Stimulated activated CD4-positive, alpha-beta T cell treated with anti-CD3 and anti-CD28 coated beads, Interleukin-1b, Interleukin-23, amount 100 ng/mL, for 48 hours (primary cell): ENCODE measurements at places on chromosomes 5 and 9.

GRCh38 chr9:113646946-113647914 is 183.7 kb downstream of the RGS3 start:
- no peak for DNase-seq

DNA sequence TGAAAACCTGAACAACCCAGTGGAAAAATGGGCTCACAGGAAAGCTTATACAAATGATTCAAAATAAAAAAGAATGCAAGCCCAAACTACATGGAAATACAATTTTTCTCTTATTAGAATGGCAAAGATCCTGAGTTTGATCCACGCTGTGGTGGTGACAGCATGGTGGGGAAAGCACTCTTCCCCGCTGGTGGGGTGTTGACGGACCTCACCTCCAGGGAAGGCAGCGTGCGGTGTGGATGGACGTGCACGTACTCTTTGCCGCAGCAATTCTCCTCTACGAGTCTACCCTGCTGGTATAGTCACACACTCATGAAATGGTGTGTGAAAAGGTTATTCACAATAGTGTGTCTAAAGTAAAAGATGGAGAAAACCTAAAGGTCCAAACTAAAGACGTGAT is 5.9 kb upstream of the ZFP62 start:
- no peak for DNase-seq

DNA sequence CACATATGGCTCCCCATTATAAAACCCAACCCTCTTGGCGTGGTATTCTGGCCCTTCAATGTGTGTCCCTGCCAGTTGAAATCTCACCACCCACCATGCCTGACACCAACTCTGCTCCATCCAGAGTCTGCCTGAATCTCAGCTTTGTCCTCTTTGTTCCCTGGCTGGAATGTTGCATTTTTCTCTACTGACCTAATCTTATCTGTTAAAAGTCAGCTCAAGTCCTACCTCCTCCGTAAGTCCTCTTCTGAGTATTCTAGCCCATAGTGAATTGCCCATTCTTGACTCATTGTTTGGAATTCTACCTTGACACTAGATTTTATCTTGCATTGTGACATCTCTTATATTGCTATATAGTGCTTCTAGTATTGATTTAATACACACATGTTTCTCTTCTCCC is 207.1 kb upstream of the VLDLR start:
- no peak for DNase-seq

GRCh38 chr5:178383919-178384815 is 151.6 kb upstream of the PHYKPL start:
- no peak for DNase-seq

GRCh38 chr9:135065151-135065550 is 22.3 kb upstream of the OLFM1 start:
- no peak for DNase-seq

DNA sequence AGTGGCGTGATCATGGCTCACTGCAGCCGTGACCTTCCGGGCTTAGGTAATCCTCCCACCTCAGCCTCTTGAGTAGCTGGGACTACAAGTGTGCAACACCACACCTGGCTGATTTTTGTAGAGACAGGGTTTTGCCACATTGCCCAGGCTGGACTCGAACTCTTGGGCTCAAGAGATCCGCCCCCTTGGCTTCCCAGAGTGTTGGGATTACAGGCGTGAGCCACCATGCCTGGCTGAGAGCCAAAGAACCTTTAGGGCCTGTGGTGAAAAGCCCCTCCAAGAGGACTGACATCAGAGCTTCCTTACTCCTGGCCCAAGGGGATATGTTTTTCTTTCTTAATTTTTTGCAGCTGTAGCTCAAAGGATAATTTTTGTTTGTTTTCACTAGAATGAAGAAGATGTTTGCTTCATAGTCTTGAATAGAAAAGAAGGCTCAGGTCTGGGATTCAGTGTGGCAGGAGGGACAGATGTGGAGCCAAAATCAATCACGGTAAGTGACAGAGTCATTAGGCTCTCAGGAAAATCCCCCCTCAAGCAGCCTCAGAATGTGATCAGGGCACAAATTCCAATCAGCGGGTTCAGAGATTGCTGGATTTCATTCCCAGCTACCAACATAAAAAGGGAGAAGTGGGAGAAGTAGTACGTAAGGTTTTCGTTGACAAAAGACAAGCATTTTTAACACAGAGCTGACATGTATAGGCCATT is 77.1 kb downstream of the GOLPH3 start:
- no peak for DNase-seq

- DNase-seq, result no peak
Measured at GRCh38 chr5:57693488-57694305, 211.1 kb upstream of the ACTBL2 start.

DNA sequence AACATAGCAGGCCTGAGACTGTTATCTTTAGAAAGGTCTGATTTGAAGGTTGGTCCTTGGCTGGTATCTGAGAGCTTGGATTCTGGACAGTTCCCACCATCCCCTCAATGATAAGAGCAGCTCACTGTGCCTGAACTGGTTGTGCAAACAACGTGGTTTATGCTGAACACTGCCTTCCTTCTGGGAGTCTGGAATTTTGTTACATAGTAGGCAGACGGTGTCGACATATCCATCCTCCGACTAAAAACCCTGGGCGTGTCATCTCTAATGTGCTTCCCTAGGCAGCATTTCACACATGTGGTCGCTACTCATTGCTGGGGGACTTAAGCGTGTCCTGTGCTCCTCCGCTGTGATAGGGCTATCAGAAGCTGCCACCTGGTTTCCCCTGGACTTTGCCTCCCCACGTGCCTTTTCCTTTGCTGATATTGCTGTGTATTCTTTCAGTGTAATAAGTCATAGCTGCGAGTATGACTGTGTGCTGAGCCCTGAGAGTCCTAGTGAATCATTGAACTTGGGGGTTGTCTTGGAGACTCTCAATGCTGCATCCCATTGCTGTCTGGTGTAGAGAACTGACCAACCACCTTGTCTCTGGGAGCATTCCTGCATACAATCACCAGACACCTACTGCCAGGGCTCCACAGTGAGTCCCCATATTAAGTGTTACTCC is 119.1 kb upstream of the TBC1D2 start:
- no peak for DNase-seq

GRCh38 chr5:137758121-137758520 is 4.0 kb upstream of the HNRNPA0 start:
- DNase-seq, result no peak

GRCh38 chr5:90472783-90473395 is 1.7 kb downstream of the MBLAC2 start:
- no peak for DNase-seq

GRCh38 chr9:133460405-133461175 is 812 bp downstream of the CACFD1 start:
- DNase-seq, result peak; percentile 9

DNA sequence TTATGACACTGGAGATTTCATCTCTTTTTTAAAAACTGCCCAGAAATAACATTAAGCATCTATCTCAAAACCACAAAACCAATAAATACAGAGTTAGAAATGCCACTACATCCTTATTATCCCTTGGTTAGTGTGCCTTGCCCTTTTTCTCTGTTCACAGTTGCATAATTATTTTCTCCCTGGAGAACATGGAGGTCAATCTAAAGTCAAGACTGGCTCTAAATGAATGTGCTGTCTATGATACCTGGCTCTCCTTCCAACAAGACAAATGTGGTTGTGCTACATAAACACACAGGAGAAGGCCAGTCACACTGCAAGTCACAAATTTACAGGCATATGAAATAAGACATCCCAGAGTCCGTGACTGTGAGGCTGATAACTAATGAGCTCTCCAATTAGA is 2.8 kb downstream of the FBN2 start:
- no peak for DNase-seq

GRCh38 chr9:108382310-108382709 is 473.5 kb downstream of the ACTL7B start:
- no peak for DNase-seq

GRCh38 chr5:135867599-135867998 is 28.0 kb downstream of the IL9 start:
- no peak for DNase-seq
